Stimulated activated CD4-positive, alpha-beta T cell treated with anti-CD3 and anti-CD28 coated beads, Interleukin-1b, Interleukin-23, amount 100 ng/mL, for 1 hour (primary cell): ENCODE measurements at places on chromosomes 11 and 22.

- no peak for DNase-seq
Measured at GRCh38 chr11:96088914-96089313, 165.0 kb upstream of the MTMR2 start.

DNA sequence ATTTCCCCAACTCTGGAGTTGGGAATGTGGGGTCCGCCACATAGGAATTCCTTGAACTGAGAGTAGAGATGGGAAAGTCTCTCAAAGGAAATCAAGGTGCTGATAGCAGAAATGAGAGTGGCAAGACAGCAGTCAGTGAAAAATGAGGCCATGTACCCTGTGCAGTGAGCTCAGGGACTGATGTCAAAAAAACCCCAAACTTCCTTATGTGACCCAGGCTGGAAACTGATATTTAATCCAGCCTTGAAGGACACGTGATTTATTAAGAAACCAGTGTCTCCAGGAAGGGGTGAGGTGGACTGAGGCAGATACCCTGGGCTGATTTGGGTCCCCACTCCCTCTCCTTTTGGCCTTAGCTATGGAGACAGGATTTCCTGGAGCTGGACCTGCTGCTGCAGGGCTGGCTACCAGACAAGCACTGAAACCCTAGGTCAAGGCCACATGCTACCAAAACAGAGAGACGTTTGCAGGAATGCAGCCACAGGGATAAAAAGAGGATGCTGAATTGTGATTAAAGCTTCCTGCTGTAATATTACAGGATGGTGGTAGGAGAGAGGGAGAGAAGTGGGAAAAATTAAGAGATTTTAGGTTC, 25.3 kb upstream of the FCHSD2 start:
- DNase-seq = no peak

- DNase-seq = no peak
Measured at GRCh38 chr22:34105461-34106062, 185.3 kb upstream of the LARGE1 start.

GRCh38 chr11:69641681-69642548, 959 bp downstream of the CCND1 start:
- no peak for DNase-seq

- DNase-seq = no peak
Measured at GRCh38 chr11:70699294-70700221, 301.2 kb downstream of the CTTN start.

DNA sequence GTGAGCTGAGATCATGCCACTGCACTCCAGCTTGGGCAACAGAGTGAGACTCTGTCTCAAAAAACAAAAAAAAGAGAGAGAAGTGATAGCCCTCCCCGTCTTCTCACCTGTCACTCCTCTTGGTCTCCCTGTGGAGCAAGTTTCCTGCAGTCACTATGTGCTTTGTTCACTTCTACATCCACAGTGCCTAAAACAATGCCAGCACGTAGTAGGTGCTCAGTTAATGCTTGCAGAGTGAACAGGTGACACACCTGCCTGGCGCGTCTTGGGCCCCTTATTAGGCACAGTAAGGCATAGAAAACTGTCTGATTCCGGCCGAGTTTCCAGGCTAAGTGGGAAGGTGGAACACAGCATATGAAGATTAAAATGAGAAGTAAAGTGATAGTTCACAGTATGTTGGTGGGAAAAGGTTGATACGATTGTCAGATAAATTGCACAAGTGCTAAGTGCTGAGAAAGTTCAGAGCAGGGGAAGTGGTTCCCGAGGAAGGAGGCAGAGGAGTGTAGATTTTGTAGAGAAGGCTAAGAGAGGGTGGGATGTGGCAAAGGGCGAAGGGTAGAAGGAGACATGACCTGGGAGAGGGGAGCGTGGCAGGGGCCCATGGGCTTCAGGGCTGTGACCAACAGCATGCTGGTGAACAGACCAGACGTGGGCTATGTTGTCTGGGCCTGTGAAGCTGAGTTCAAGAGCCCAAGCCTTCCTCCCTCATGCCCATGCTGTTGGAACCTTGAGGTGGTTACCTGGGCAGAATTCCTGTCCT, 41.9 kb downstream of the BCR start:
- no peak for DNase-seq

DNA sequence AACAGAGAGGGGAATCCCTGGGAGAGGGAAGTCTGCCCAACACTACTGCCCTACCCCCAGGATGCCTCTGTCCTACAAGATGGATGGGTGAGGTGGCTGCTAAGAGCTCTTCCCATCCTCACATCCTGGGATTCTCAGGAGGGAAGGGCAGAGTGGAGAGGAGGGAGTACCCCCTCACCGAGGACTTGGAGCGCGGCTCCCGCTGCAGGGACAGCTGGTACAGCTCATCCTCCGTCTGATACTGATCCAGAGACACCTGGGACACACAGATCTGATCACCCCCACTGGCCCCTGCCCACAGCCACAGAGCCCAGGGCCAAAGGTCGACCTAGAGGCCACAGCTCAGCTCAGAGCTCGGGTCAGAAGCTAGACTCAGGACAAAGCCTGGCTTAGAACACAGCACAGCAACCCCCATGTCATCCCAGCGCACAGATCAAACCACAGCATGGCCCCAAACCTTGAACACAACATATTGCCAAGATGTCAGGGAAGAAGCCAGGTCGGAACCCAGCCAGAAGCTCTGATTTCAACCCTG, 8.2 kb downstream of the RASGRP2 start:
- no peak for DNase-seq
